ENCODE measurements at places on chromosomes 2 and 18.
A peak's percentile ranks its signal among the peaks of the same experiment; 100 is the strongest.

- DNase-seq, result no peak
Measured at GRCh38 chr2:16408331-16409005, 257.2 kb downstream of the CYRIA start.

DNA sequence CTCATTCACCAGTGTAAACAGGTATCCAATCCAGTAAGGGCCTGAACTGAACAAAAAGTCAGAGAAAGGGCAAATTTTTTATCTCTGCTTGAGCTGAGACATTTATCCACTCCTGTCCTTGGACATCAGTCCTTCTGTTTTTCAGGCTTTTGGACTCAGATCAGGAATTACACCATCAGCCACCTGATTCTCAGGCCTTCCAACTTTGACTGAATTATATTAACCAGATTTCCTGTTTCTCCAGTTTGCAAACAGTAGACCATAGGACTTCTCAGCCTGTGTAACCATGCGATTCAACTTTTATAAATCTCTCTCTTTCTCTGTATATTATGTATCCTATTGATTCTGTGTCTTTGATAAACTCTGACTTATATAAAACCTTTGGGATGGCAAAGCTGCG, 289.3 kb upstream of the CDH2 start:
- DNase-seq, result no peak

GRCh38 chr2:64996871-64997307, 7.7 kb downstream of the SLC1A4 start:
- DNase-seq, result no peak

DNA sequence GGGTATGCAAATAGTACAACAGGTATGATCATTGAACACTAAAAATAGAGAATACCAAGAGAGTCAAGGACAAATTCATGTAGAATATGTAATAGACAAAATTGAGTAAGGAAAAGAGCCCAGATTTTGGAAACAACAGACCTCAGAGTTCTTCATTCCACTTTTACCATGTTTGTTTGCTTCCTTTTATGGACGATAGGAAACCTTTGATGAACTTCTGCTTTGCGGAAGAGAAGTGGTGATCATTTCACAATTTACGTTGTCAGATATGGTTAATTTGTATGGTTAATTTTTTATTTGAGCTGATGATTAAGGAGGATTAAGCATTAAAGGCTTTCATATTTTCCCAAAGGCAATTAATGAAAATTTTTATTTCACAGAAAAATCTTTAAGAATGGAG, 16.3 kb downstream of the MARCHF7 start:
- DNase-seq, result no peak

DNA sequence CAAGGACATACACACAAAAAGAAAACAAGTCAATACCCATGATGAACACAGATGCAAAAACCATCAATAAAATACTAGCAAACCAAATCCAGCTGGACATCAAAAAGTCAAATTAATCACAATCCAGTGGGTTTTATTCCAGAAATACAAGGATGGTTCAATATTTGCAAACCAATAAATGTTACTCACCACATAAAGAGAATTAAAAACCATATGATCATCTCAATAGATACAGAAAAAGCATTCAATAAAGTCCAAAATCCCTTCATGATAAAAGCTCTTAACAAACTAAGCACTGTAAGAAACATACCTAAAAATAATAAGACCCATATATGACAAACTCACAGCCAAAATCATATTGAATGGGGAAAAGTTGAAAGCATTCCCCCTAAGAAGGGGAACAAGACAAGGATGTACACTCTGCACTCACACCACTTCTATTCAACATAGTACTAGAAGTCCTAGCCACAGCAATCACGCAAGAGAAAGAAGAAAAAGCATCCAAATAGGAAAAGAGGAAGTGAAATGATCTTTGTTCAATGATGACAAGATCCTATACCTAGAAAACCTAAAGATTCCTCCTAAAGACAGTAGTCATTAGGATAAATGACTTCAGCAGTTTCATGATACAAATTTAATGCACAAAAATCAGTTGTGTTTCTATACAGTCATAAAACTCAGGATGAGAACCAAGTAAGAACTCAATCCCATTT, 62.6 kb downstream of the TRAPPC8 start:
- DNase-seq, result no peak

DNA sequence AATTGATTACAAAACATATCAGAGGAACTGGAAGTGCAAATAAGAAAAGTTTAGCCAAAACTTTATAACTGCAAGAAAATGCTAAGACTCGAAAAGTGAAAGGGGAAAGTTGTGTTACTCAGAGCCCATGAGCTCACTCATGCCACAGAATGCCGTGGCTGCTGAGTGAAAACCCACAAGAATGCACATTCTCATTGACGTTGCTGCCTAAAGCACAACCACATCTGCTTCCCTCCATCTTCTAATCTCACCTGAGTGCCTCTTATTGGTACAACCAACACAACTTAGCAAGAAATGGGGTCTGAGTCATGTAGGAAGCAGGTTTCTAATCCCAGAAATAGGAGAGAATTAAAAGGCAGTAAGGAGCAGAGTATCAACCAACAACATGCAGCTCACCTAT, 259.7 kb downstream of the LNPK start:
- DNase-seq, result no peak

DNA sequence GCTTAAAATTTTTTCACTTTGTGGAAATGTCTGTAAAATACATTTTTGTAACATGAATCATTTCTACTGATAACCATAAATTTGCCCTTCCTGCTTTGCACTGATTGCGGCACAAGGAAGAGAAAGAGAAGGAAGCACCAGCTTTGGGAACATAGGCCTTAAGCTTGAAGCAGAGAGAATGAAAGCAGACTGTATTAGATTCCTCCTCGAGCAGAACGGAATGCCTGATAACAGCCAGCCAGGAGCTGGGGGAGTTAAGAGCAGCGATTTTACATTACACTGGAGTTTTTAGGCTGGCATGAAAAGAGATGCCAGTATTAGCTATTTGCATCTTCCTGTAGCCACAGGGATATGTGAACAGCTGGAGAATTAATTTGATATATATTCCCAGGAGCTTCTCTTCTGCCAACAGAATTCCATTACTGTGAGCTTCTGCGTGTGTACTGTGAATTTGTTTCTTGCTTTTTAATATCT, 33.5 kb downstream of the CRIM1 start:
- no peak for DNase-seq

GRCh38 chr2:154706660-154707059, 8.2 kb downstream of the KCNJ3 start:
- no peak for DNase-seq

- DNase-seq, result no peak
Measured at GRCh38 chr18:31516437-31516836, 18.5 kb downstream of the DSG2 start.

DNA sequence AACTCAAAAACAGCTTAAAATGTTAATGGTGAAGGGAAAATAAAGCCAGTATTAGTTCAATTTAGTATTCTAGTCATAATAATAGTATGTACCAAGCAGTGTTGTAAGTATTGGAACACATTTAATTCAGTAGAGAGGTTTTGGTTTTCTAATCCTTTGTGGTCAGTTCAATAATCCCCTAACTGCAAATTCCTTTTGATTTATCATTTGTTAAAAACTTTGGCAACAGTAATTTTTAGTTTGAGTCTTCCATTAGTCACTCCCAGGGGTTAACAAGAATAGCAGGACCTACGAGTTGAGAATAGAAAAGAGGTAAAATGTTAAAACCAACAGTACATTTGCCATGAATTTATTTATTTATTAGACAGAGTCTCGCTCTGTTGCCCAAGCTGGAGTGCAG, 10.7 kb downstream of the MRPL44 start:
- DNase-seq, result no peak

DNA sequence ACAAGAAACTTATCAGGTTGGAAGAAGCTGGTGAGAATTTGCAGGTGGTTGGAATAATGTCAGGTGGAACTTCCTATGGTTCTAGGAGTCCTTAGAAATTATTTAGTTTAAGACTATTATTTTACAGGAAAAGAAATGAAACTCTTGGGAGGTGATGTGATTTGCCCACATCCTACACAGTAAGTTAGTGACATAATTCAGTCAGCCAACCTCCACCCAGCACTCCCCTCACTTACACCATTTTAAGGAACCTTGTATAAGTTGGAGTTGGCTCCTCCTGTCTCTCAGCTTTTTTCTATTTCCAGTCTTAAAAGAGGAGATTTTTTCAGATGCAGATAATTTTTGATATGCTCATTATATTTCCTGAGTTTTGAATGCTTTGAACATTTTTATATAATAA, 86.4 kb downstream of the SKA1 start:
- no peak for DNase-seq

- DNase-seq, result no peak
Measured at GRCh38 chr18:48955830-48956261, 5.1 kb upstream of the SMAD7 start.

- DNase-seq, result peak; percentile 53
Measured at GRCh38 chr2:230614913-230615332, 97.7 kb upstream of the CAB39 start.

DNA sequence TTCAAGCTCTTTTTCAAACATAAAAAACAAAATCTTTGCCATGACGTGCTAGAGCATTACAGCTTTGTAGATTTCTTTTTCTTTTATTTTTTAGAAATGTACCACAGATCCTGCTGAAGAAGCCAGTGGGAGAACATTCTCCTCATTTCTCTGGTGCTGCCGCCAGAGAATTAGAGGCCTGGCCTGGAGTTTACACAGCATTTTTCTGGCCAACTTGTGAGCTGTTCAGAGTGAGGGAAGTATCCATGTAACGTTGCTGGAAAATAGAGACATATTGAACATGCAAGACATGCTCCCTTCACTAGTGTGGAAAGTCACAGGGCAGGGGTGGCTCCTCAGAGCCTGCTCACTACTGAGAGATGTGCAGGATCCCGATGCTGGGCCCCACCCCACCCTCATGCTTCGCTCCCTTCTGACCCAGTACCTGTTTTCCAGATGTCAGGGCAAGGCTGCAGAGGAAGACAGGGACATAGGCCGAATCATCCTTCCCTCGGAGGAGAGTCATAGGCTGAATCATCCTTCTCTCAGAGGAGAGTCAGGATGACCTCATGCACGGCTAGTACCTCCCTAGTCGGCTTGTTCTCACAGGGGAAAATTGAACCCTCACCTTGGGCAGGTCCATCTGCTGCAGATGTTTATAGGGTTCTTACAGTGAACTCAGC, 298.5 kb downstream of the INSIG2 start:
- no peak for DNase-seq

- no peak for DNase-seq
Measured at GRCh38 chr2:47269316-47270232, 114.5 kb upstream of the STPG4 start.

DNA sequence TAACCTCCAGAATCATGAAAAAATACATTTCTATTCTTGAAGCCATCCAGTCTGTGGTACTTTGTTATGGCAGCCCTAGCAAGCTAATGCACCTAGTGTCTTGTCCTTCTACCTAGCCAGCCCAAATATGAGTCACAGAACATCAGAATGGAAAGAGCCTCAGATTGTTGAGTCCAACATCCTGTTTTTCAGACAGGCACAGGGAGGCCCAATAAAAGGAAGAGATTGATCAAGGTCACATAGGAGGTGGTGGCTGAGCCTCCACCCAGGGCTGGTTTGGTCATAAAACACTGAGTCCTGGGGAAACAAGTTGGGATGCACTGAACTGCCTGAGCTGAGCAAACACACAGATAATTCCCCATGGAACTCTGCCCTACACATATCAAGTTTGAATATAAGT, 195.5 kb downstream of the TTC32 start:
- no peak for DNase-seq

GRCh38 chr2:88038263-88039105, 17.1 kb downstream of the KRCC1 start:
- DNase-seq, result no peak

GRCh38 chr18:68150961-68151360, 563.9 kb downstream of the TMX3 start:
- DNase-seq, result no peak

GRCh38 chr2:43119303-43119702, 107.1 kb downstream of the ZFP36L2 start:
- DNase-seq, result no peak

- no peak for DNase-seq
Measured at GRCh38 chr2:38600921-38601455, 1.7 kb downstream of the HNRNPLL start.

DNA sequence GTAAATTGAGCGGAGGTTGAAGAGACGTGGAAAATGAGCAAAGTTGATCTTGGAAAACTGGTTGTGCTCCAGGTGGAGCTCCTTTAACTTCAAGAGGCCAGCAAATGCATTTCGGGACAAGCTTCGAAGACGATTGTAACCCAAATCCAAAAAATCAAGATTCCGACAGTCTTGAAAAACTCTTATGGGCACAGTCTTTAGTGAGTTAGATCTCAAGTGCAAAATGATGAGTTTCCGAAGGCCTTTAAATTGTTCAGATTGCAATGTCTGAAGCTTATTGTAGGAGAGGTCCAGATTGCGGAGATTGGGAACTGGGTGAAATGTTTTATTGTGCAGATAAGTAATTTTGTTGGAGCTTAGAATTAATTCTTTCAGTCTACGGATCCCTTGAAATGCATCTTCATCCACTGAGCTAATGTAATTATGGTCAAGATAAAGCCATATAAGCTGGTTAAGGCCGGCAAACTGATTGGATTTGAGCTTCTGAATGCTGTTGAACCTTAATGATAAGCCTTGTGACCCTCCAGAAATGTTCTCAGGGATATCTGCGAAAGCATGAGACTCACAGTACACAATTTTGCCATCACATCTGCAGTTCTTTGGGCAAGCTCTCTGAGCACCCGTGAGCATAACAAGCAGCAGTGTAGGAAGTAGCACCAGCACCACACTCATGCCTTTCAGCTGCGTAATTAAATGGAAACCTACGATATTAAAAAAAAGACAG, 2.9 kb downstream of the LRRTM4 start:
- DNase-seq, result no peak

DNA sequence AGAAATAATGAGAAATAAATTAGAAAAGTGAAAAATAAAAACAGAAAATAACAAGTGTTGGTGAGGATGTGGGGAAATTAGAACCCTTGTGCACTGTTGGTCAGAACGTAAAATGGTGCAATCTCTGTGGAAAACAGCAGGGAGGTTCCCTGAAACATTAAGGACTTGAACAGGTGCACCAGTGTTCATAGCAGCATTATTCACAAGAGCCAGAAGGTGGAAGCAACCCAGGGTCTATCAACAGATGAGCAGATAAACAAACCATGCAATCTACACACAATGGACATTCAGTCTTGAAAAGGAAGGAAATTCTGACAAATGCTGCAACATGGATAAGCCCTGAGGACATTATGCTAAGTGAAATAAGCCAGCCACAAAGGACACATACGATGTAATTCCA, 58.2 kb upstream of the TFCP2L1 start:
- DNase-seq, result no peak
